ENCODE measurements at places on chromosomes 4 and X.

DNA sequence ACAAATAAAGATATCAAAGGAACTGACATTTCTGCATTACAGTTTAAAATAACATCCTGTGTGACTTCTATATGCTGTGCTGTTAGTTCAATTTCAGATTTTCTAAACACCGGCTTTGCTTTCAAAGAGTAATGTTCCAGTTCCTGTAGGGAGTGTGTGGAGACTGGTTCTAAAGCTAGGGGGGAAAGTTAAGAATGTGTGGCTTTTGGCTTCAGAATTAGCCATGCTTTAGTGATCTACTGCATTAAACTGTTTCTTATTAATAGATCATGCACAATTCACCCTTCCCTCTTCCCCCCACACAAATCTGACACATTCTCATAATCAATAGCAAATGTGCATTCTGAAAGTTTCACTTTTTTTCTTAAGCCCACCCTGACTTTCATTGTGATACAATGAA is 32.0 kb upstream of the DKK2 start:
- DNase-seq: no peak

DNA sequence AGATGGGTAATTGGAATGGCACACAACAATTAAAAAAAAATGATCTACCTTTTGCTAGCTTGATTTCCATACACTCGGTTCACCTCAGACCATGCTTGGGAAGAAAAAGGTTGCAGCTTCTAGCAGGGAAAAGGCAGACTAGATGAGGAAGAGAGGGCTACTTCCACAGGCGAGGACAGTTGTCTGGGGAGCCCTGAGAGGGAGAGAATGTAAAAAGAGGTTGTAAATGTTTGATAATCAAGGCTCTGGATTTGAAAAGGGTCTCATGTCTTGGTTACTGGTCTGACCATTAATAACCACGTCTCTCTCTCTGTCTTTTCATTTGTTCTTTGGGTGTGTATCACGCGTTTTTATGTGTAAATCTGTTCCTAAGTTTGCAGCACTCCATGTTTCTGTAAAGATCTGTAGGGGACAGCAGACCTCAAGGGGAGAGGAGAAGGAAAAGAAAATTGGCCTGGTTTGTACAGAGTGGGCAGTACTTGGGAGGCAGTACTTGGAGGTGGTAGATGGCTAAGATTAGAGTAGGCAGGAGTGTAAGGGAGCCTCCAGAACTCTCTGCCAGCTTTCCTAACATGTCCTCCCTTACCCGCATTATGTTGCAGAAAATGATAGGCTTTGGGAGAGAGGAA is 750 bp downstream of the ARMCX5 start:
- peak; percentile 19 for DNase-seq

- no peak for DNase-seq
Measured at GRCh38 chr4:162241857-162242256, 78.1 kb upstream of the FSTL5 start.

GRCh38 chr4:46856333-46856732 is 52.7 kb downstream of the COX7B2 start:
- no peak for DNase-seq

GRCh38 chr4:10803713-10804343 is 119.3 kb upstream of the CLNK start:
- peak; percentile 21 for DNase-seq

All from HCEC 1CT (cell line).